Transverse colon (tissue), 4 donors: ENCODE measurements at places on chromosomes 4 and X.

- no peak for DNase-seq
These were observed 212.4 kb upstream of the CASK start for GRCh38 chrX:42135583-42136228.

DNA sequence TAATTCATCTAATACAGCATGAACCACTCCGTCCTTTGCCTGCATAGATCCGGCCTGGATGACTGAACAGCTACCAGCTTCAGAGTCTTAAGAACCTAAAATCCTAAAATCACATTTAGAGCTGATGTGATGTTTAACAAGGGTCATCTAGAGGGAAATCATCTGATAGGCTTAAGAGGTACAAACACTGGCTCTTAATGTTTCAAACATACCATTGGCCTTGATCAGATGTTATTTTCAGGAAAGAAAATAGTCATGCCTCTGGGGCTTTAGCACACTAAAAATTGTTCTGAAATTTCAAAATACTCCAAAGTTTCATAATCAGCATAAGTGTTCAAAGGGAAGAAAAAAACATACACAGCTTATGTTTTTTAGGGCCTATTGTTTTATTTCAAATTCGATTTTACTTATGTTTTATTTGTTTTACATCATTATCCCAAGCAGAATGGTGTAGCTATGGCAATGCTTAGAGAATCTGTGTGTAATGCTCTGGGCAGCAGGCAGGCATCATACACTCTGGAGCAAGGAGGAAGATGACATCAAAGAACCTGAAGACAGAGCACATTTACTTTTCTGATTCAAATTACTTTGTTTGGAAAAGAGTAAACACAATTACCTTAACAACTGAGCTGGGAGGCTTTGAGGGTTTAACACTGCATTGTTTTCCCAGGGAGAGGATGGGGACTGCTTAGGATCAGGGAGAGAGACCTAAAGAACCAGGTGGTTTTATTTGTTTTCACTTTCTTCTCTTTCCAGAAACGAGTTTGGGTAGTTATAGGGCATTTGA, 25.3 kb upstream of the LEF1 start:
- no peak for DNase-seq

DNA sequence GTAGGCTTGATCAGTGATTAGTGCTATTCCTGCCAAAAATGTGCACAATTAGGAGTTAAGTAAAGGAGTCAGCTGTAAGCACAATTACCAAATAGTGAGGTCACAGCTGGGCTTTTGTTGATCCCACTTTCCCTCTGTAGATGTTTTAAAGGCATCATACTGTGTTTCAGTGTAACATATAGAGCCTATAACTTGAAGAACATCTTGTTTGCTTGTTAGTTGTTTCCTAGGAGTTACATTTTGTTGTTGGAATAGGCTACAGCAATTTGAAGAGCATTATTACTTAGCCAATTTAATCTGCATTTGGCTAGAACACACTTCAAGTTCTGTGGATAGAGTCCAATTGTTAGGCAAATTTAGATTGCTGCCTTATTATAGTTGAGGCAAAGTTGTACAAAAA, 210.7 kb upstream of the MAD2L1 start:
- no peak for DNase-seq

DNA sequence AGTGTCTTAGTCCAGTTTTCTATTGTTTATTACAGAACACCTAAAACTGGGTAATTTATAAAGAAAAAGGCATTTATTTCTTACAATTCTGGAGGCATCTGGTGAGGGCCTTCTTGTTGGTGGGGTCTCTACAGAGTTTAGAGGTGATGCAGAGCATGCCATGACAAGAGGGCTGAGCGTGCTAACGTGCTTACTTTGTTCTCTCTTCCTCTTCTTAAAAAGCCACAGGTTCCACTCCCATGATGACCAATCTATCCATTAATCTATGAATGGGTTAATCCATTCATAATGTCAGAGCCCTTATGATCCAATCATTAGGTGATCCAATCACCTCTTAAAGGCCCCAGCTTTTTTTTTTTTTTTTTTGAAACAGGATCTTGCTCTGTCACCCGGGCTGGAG, 291.5 kb upstream of the GALNTL6 start:
- DNase-seq: no peak

- DNase-seq: no peak
These were observed 88.8 kb upstream of the HELT start for GRCh38 chr4:184929476-184929875.

DNA sequence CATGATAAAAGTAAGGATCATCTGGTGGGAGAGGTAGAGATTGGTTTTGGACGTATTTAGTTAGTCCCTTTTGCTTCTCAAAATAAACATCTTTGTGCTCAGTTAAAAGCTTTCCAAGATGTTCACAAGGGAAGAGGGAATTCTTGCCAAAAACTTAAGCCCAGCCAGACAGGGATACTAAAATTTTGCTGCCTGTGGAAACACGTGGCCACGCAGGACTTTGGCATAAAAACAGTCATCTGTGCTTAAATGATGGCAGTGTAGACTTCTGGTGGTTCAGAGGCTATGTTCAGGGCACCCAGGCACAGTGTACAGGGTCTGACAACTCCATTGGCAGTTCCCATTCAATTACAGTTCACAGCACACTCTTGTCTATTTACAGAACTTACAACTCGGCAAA, 93.2 kb upstream of the JADE1 start:
- no peak for DNase-seq

- DNase-seq: no peak
These were observed 23.0 kb downstream of the SNX25 start for GRCh38 chr4:185232370-185232769.

DNA sequence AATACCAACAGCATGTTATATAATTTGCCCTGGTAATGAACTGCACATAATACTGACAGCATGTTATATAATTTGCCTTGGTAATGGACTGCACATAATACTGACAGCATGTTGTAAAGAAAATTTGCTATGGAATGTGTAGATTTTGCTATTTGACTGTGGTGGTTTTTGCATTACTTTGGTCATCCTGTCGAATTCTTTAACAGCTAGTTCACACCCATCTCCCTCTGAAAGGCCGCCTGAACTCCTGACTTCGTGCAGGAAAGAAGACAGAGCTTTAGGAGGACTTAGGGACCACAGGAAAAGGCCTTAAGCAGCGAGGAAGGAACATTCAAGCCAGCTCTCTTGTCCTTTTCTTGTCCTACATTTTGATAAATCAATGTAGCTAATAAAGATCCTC, 45.2 kb upstream of the DCLK2 start:
- no peak for DNase-seq

DNA sequence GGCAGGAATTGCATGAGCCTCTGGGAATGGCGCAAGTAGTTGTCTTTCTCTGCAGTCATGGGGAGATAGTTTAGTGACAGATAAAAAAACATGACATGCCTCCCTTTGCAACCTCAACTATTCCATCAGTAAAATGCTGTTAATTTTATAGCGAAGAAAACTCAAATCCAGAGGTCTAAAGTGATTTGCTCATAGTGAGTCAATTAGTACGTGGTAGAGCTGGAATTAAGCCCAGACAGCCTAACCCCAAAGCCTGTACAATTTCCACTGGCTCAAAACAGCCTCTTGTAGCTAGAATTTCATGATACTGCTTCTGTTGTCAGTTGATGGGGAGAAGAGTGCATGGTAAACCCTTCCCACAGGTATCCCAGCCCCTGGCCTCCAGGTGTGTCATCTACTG, 81.3 kb upstream of the TRPC5 start:
- no peak for DNase-seq

DNA sequence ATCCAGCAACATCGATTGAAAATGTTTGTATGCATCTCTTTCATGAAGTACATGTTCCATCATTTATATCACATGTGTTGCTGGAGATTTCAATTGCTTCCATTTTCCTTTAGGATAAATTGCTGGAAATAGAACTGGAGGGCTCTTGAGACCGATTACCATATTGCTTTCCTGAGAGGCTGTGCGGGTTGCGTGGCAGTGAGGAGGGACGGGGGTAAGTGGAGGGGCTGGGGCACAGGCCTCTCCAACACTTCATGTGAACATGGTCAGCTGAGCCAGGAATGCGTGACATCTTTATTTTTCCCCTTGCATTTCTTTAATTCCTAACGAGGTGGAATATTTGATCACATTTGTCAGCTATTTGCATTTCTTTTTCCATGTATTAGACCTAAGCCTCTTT, 144.6 kb downstream of the TBL1X start:
- no peak for DNase-seq

- DNase-seq: no peak
These were observed 123.2 kb upstream of the IGFBP7 start for GRCh38 chr4:57233386-57233785.

- no peak for DNase-seq
These were observed 200.5 kb downstream of the FAM133A start for GRCh38 chrX:93874554-93874953.

DNA sequence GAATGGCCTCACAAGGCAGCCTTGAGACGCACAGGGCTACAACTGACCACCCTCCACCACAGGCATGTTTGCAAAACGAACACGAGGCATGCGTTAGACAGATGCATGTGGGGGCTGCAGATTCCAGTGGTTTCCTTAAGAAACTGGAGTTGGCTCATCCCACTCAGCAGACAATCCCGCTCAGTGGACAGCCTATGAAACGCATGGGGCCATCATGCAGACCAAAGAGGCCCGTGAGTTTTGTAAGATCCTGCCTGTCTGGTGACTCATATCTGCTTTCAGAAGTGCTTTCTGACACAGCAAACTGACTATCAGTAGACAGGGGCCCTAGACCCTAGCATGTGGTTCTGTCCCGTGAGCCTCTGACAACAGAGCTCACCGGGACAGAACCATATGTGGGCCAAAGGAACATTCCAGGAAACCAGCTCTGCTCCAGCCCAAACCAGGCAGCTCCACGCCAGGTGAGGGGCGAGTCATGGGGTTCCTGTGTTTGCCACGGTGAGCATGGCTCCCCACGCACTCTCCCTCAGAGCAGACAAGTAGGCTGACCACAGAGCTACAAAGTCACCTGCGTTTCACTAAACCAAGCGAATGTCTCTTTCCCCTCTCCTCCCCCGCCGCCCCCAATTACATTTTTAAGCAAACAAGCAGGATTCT, 74.4 kb downstream of the MTMR1 start:
- no peak for DNase-seq

DNA sequence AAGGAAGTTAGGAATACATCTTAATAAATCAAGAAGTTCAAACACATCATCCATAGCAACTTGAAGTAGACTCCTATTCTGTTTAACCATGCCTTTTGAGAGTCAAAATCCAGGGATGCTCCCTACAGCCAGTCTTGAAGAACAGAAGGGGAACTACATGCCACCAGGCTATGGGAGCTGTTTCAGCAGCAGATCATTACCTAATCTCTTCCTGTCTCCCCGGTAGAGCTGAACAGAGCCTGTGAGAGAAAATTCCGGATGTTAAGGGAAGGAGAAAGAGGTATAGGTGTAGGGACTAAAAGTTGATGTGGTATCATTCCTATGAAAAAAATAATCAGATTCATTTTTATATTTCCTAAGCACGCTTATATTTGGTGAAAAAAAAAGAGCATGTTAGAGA, 352.2 kb downstream of the SPRY1 start:
- no peak for DNase-seq
